ENCODE measurements at places on chromosomes 1 and 21.

GRCh38 chr1:23838401-23838866 is 13.2 kb upstream of the HMGCL start:
- peak; percentile 62 for DNase-seq

DNA sequence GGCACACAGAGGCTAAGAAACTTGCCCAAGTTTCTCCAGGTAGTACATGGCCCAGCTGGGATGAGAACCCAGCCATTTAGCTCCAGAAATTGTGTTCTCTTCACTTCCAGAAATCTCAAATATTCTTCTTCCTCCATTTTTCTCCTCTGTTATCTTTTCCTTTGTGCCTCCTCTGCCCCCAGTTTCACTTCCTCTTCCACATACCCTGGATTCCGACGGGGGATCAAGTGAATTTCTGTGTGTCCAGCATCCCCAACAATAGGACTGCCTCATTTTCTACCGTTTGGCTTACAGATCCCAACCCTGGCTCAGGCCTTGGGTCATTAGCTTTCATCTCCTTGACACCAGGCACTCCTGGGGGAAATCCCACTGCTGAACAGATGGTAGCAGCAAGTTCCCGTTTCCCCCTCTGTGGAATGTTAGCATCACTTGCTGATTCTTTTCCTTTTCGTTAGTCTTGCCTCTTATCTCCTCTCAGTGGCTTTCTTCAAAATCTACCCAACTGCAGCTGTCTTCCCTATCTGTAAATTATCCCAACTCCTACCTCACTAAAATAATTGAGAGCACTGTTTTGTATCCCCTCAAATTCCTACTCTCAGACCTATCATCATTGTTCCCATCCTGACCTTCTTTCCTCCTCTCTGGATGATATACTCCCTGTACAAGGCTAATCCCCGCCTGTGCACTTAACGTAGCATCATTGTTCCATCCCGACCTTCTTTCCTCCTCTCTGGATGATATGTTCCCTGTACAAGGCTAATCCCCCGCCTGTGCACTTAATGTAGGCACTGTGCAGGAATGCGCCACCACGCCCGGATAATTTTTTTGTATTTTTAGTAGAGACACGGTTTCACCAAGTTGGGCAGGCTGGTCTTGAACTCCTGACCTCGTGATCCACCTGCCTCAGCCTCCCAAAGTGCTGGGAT is 36.5 kb downstream of the SCCPDH start:
- DNase-seq = no peak

- DNase-seq = no peak
Observed at GRCh38 chr1:158396646-158397045, 2.6 kb downstream of the OR10T2 start.

DNA sequence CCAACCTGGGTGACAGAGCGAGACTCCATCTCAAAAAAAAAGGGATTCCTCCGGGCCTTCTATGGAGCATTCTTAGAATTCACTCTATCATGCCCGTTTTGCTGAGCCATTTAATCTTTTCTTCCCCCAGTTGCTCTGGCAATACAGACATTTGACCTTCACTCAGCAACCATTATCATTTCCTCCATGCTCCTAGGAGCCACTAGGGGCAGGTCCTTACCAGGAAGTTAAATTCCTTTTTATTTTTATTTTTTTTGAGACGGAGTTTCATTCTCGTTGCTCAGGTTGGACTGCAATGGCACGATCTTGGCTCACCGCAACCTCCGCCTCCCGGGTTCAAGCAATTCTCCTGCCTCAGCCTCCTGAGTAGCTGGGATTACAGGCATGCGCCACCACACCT is 9.7 kb upstream of the CGN start:
- no peak for DNase-seq

DNA sequence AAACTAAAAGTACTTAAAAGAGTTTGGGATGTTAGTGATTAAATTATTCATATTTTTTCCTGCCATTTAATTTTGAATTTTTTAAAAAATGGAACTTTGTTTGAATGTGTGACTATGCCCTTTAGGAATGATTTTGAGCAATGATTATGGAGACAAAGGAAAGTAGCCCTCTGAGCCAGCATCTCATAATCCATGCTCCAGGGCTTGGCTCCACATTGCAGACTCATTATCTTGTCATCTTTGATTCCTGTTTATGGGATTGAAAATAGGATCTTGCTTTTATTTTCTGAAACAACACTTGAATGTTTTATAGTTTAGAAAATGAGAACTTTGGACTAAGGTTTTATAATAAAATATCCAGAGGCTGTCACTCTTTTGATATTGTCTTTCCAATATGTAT is 14.5 kb downstream of the AXDND1 start:
- no peak for DNase-seq

- DNase-seq = no peak
Observed at GRCh38 chr1:200364091-200364759, 45.6 kb downstream of the ZNF281 start.

DNA sequence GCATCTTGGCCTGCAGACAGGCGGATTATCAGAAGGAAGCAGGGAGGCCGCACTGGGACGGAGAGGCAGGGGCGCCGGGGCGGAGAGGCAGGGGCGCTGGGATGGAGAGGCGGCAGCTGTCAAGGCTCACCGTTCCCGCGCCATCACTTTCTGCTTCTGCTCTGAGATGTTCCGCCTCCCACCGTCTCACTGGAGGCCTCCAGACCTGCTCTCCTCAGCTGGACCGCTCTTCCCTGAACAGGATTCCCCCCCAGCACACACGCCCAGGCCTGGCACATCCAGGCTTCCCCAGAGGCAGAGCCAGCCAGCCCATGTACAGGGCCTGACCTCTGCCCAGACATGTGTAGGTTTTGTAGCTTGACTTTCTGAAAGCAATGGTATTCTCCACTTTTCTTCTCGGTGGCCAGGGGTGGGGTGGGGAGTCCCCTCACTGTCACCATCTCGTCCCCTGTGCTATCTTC is 84.1 kb downstream of the RIPK4 start:
- no peak for DNase-seq

- DNase-seq = no peak
Observed at GRCh38 chr1:8563944-8564537, 246.1 kb downstream of the SLC45A1 start.

- DNase-seq = no peak
Observed at GRCh38 chr1:23527366-23527765, 3.7 kb downstream of the E2F2 start.

DNA sequence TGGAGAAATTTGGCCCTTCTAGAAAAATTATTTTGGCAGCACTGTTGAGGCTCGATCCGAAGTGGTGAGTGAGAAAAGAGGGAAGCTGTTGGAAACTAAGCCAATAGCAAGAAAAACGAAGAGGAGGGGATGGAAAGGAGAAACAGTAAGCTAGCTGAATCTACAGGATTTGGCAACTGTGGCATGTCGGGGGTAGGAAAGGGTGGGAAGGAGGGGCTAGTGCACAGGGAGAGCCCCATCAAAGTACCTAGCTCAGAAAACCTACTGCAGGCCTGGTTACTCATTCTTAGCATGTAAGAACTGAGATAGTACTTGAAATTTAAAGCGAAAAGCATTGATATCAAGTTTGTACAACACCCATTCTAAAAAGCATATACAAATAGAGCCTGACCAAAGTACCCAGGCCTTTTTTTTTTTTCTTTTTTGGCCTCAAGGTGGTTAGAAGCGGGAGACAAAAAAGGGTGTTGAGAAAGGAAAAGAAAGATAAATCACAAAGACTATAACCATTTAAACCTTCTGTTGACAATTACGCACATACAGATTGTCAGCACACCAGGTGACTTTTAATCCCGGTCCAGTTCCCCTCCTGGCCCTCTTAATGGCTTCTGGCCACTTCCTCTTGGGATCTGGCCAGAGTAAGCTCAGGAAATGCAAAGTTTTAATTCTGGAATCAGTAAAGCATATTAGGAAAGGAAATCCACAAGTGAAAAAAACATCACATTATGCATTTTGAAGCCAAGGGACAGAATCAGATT is 50.4 kb downstream of the SLC16A1 start:
- no peak for DNase-seq

DNA sequence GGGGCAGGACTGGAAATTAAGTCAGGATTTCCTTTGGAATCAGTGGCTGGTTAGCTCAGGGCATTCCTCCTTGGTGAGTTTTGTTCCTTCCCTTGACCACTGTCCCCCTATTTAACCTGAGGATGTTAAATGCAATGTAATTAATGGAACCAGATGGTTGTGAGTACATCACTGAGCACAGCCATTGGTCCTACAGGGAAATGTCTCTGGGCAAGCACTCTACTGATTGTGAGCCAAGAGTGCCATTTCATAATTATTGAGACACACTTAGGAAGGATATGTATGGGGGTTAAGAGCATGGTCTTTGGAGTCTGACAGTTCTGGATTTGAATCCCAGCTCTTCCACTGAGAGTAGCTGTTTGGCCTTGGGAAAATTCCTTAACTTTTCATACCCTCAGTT is 74.4 kb downstream of the SPAG17 start:
- no peak for DNase-seq

GRCh38 chr1:50208756-50209155 is 100.0 kb downstream of the ELAVL4 start:
- DNase-seq = no peak

- peak; percentile 42 for DNase-seq
Observed at GRCh38 chr1:211830328-211831142, at the start of gene LPGAT1. TSS of gene LPGAT1 (minus strand) at chr1:211830763. CDS start at chr1:211829296, 1,467 bp downstream.

DNA sequence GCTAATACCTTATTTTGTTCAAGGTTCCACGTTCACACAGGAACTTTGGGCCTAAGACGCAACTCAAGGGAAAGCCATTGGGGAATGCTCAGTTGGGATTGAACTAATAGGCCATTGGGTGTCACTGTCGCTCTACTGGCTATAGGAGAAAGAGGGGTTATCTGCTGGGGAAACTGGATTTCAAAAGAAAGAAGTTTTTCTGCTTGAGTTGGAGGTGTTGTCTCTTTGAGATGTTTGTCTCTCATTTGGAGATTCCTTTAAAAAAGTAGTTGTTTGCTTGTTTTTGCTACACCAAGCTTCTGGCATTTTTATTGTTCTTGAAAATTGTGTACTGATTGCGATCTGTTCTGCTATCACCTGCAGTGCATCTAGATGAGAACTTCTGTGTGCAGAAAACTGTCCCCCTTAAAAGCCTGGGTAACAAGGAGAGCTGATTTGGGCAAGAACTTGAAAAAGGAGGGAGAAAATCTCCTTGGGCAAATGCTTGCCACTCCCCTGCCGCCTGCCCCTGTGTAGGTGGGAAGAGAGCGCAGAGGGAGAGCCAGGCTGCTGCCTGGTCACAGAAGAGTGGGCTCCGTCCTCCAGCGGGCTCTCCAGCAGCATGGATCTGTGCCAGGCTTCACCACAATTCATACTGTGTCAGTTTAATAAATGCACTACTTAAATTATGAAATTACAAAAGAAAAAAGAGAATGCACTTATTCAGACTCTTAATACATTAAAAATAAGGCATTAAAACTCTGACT is 39.9 kb downstream of the PEX14 start:
- DNase-seq = no peak

GRCh38 chr1:36323636-36324352 is at the start of gene EVA1B:
TSS of gene EVA1B (minus strand) at chr1:36323645. CDS start at chr1:36323037, 608 bp downstream.
- peak; percentile 56 for DNase-seq

- no peak for DNase-seq
Observed at GRCh38 chr1:18639368-18640055, 8.9 kb downstream of the PAX7 start.

GRCh38 chr21:42075686-42076471 is 4.8 kb downstream of the UMODL1 start:
- no peak for DNase-seq

DNA sequence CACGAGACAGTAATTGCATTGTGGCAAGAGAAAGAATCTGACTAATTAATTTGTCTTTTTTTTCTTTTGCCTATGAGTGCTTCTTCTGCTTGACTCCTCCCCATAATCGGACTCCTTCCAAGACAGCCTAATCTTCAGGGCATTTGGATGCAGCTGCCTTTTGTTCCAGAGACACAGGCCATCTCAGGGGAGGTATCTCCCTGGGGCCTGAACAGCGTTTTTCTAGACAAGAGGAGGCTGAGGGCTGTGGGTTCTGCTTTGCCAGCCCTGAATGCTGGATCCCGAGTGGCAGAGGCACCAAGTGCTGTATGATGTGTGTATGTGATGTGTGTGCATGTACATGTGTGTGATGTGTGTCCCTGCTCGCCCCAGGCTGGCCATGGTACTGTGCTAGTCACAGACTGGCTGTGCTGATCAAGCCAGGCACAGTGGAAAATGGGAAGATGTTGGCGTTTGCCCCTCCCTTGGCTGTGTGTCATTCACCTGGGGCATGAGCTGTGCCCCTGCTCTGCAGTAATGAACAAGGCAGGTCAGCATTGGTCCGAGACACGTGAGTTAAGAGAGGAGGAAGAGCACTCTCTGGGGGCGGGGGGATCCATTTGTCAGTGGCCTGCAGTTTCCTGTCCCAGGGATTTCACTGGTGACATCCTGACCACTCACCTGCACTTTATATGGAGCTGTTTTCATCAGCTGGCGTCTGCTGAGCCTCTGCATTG is 77.2 kb downstream of the ADARB1 start:
- DNase-seq = no peak

DNA sequence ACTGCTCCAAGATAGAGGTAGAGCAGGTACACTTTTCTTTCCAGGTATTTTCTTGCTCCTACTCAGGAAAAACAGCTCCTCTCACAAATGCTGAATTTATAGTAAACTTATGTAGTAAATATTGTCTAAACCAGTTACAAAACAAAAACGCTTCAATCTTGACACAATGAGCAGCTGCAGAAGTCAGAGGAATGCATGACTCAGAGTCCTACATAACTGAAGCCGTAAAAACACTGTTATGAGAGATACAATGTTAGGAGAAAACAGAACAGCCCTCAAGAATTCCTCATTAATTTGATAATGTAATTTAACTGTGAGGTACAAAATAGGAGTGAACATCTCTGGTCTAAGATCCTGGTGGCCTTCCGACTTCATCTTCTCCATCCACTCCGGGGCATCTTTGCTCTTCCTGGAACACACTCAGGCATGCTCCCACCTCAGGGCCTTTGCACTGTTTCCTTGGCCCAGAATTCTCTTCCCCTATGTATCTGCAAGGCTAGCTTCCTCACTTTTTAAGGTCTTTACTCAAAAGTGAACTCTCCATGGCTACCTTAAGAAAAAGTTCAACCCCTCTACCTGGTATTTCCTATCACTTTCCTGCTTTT is 138.5 kb downstream of the SLC45A1 start:
- no peak for DNase-seq
